ENCODE measurements at places on chromosomes 7 and 10. TPM values are rescaled to one million over a fixed set of nuclear protein-coding genes. Genes with fewer than 3 reads are reported as not detected.

Gene EGFR
- not detected for total RNA-seq

Gene CALY
- total RNA-seq, result not detected

Gene ASZ1
- total RNA-seq, result not detected

Gene EXOSC1
- total RNA-seq, result 47.1 TPM

Gene C10orf143
- 0.75 TPM for total RNA-seq

Gene TET1
- 2.2 TPM for total RNA-seq

Gene UNCX
- total RNA-seq, result not detected

Gene PILRA
- total RNA-seq, result 2.3 TPM

Gene SEMA3E
- total RNA-seq, result not detected

Gene TSPAN33
- 11.1 TPM for total RNA-seq

Gene CC2D2B
- total RNA-seq, result not detected

Gene OR2A12
- not detected for total RNA-seq

Gene TIMM23B
- total RNA-seq, result 27.9 TPM

Gene FGFBP3
- 0.71 TPM for total RNA-seq

- no peak for DNase-seq
These were observed 195.5 kb downstream of the PRKG1 start for GRCh38 chr10:51269821-51270220.

DNA sequence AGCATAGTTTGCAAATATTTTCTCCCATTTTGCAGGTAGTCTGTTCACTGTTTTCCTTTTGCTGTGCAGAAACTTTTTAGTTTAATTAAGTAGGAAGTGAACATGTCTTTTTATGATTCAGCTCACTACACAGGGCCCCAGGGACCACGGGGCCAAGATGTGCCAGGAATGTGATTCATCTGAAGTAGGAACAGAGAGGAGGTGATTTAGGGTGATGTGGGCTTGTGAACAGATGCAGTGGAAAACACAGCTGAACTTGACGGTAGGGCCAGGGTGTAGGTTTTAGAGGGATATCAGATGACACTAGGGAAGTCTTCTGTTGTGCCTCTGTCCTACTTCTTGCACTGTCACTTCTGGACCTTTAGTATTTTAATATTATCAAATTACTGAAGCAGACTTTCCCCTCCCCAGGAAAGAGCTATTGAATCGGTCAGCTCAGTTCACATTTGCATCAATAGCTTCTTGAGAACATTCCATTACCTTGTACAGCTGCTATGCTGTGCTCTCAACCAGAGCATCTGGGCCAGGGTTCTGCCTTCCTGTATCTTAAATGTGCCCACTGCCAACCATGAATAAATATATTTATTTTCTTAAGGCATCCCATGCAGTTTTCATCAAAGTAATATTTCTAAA is 96.9 kb downstream of the OSBPL3 start:
- peak; percentile 83 for DNase-seq

- DNase-seq, result peak; percentile 55
These were observed 238.7 kb upstream of the PRSS58 start for GRCh38 chr7:142496545-142496991.

- no peak for DNase-seq
These were observed 343.6 kb upstream of the MGMT start for GRCh38 chr10:129123428-129123827.

- no peak for DNase-seq
These were observed 11.4 kb downstream of the JAZF1 start for GRCh38 chr7:28169230-28169629.

DNA sequence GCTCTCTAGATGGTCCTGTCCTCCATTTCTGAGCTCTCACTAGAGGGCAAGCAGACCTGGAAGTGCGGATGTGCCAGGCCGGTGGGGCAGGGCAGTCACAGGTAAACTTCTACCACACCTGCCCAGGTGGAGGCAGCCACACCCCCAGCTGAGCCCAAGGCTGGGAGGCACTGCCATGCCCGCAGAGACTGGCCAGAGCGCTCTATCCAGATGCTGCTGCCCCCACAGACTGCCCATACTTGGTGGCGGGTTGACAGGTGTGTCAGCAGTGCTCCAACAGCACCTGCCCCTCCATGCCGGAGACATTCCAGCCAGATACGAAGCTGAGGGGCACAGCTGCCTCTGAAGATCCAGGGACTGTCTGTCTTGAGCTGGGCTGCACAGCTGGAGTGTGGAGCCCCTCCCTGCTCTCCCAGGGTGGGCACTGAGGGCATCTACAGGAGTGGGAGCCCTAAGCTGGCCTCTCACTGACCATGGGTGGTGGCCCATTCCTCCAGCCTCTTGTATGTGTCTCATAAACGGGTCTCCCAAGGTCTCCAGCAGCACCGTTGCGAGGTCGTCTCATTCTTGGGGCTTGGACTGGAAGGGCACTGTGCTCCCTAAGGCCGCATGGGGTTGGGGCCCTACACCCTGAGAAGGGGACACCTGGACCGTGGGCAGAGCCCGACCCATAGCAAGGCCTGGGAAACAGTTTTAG is 38.2 kb upstream of the PPIF start:
- DNase-seq, result no peak

- DNase-seq, result peak; percentile 20
These were observed 22.5 kb upstream of the TRIL start for GRCh38 chr7:28980451-28981160.

GRCh38 chr10:58453105-58453504 is 59.6 kb upstream of the BICC1 start:
- DNase-seq, result no peak

- DNase-seq, result no peak
These were observed 48.9 kb downstream of the AKR1D1 start for GRCh38 chr7:138125119-138125518.

DNA sequence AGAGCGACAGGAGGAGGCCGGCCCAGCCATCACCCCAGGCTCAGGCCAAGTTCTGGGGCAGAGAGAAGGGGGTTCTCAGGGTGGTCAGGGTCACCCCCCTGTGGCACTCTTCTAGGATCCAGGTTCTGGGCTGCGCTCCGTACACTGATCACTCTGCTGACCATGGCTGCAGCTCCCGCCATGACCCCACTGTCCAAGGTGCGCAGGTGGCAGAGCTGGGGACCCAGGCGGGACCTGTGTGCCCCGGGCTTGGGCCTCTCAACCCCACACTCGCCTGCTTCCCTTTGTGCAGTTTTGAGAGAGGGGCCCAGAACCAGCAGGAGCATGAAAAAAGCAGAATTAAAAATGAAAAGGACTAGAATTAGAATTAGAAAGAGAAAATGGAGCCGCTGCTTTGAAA is 227.1 kb downstream of the FANK1 start:
- DNase-seq, result no peak

- DNase-seq, result no peak
These were observed 10.5 kb upstream of the UNC5B start for GRCh38 chr10:71201849-71202248.

DNA sequence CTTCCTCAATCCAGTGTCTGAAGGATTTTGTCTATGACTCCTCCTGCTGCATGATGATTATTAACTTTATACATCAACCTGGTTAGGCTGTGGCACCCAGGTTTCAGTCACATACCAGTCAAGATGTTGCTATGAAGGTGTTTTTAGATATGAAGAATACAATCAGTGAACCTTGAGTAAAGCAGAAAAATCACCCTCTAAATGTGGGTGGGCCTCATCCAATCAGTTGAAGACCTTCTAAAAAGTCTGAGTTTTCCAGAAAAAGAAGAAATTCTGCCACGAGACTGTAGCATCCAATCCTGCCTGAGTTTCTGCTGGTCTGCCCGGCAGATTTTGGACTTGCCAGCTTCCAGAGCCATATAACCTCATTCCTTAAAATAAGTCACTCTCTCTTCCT is 126.1 kb upstream of the FRMD4A start:
- no peak for DNase-seq

DNA sequence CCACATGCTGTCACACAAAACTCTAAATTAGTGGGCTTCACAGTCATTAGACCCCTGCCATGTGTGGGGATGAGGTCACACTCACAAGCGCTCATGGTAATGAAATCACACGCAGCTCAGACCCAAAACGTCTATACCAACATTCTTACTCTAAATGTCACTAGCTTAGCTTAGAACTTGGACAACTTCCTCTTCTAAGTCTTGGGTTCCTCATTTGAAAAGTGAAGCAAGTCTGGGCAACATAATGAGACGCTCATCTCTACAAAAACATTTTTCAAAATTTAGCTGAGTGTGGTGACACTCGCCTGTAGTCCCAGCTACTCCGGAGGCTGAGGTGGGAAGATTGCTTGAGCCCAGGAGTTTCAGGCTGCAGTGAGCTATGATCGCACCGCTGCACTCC is 92.7 kb upstream of the MACROH2A2 start:
- peak; percentile 77 for DNase-seq

DNA sequence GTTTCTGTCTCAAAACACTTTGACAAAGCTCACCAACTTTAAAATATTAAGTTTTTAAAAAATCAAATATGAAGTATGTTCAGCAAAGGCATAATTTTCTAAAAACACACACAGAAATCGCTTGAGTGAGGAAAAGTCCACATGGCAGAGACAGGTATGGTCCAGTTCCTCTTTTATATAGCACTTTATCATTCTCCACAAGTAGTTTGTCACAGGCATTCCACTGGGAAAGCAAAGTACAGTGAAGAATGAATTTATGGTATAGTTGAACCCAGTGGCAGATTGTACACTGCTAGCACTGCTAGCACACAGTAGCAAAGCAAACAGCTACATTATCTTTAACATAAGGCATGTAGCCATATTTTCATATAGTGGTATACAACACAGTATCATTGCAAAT is 102.3 kb downstream of the HECTD2 start:
- no peak for DNase-seq

DNA sequence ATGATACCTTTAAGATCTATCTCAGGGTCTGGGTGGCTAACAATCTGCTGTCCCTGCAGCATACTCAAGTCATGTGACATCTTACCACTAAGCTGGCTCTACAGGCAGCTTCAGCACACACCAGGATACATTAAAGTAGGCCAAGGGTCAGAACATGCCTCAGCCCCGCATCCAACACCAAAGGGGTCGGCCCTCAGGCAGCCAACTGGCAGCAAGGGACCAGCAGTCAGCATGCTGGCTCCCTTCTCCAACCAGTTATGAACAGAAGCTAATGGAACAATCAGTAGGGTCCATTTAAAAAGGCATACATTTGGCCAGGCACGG is 37.1 kb downstream of the FAM53B start:
- no peak for DNase-seq

- no peak for DNase-seq
These were observed 2.5 kb downstream of the EIF3B start for GRCh38 chr7:2357165-2357564.

- no peak for DNase-seq
These were observed 74.7 kb downstream of the TMEM168 start for GRCh38 chr7:112715525-112715924.

All from Karpas-422 (cell line).